ENCODE measurements at places on chromosomes 11 and 22.
A peak's percentile ranks its signal among the peaks of the same experiment; 100 is the strongest.

- DNase-seq: no peak
Measured at GRCh38 chr11:129595038-129595962, 219.7 kb downstream of the BARX2 start.

GRCh38 chr11:120703358-120704152 is 192.0 kb downstream of the GRIK4 start:
- peak; percentile 20 for DNase-seq

- no peak for DNase-seq
Measured at GRCh38 chr11:40203606-40204005, 1255.8 kb downstream of the LRRC4C start.

DNA sequence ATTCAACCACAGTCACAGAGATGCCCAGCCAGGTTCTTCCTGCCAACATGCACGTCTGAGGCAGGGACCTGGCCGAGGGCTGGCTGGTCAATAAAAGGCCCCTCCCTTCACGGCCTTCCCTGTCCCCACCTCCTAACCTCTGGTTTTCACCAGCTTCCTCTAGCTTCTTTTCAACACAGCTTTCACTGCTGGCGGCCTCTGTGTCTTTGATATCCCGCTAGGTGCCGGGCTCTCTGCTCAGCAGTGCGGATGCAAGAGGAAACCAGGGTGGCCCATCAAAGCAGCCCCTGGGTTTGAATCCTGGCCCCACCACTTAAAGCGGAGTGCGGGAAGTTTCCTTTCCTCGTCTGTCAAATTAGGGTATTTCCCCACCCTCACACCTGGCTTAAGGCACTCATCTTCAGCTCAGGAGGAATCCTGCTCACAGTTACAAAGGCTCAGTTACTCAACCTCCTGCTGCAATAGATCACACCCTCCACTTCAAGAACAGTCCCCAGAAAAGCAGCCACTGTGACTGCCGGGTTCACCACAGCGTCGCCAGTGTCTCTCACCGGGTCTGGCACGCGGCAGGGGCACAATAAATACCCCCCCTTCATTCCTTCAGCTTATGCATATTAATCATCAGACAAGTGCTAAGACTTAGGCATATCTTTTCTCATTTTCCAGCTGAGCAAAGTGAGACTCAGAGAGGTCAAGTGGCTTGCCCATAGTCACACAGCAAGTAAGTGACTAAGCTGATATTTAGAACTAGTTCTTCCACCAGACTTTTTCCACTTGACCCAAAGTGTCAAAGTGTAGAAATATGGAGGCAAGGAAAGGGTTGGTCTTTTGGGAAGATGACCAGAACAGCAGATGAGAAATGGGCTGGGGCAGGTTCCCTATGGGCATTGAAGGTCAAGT is 45.7 kb downstream of the TXN2 start:
- DNase-seq: no peak

- no peak for DNase-seq
Measured at GRCh38 chr22:38957046-38957770, at the start of gene APOBEC3A. Gene APOBEC3A (plus strand): TSS chr22:38957609. CDS start chr22:38957692, 83 bp downstream.

DNA sequence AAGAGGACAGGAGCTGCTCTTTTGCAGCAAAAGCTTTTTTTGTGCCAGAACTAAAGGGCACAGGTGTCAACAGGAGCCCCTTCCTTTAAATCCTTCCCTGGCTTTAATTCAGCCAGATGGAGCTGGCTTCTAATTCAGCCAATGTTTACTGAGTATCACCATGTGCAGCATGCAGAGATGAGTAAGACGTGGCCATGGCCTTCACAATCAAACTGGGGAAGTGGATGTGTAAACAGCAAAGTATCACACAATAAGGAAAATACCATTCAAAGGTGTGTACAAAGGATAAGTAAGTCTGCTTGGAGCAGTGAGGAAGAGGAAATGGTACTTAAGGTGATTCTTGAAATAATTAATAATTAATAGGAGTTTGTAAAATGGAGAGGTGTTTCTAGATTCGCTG is 243.4 kb downstream of the NXPE2 start:
- DNase-seq: no peak

GRCh38 chr11:73614591-73614990 is 16.7 kb upstream of the FAM168A start:
- no peak for DNase-seq

GRCh38 chr11:23257088-23257487 is 396.8 kb upstream of the CCDC179 start:
- no peak for DNase-seq

DNA sequence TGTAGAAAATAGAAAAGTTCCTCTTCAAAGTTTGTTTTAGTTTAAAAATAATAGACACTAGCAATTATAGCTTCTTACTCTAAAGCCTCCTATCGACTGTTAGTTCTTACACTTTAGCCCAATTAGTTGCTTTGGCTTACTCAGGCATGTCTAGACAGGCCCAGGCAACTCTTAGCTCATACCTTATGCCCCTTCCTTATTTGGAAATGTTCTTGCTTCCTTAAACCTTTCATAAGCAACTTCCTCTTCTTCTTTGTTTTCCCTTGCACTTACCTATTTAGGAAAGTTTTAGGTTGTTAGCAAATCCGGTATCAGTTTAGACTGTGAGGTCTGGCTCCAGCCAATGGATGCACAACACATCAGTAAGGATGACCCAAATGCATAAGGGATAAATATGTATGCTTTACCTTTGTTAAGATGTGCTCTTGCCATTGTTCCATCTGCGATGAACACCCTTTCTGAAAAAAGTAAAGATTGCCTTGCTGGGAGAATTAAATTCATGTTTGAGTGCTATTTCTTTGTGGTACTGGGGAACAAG is 1277.5 kb upstream of the CNTN5 start:
- no peak for DNase-seq

DNA sequence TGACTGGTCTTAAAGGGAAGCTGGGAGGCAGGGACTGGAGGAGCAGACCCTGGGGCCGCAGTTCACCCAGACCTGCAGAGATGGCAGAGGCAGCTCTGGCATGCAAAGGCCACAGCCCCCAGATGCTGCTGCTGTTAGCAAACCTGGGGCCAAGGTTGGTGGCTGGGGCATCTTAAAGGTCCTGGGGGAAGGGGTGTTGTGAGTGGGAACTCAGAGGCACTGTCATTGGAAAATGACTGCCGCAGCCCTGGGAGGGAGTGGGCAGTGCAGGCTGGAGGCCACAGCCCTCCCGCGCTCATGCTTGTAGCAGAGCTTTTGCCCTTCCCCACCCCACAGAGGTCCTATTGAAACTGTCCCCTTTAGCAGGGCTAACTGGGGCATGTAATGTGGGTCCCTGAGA is 111.8 kb downstream of the CTTN start:
- DNase-seq: no peak
